Stimulated activated CD4-positive, alpha-beta T cell treated with anti-CD3 and anti-CD28 coated beads, Interleukin-4, amount 100 ng/mL, for 24 hours (primary cell): ENCODE measurements at places on chromosomes 3 and 15.

- DNase-seq: no peak
Observed at GRCh38 chr3:51966016-51966415, 1.2 kb downstream of the PCBP4 start.

DNA sequence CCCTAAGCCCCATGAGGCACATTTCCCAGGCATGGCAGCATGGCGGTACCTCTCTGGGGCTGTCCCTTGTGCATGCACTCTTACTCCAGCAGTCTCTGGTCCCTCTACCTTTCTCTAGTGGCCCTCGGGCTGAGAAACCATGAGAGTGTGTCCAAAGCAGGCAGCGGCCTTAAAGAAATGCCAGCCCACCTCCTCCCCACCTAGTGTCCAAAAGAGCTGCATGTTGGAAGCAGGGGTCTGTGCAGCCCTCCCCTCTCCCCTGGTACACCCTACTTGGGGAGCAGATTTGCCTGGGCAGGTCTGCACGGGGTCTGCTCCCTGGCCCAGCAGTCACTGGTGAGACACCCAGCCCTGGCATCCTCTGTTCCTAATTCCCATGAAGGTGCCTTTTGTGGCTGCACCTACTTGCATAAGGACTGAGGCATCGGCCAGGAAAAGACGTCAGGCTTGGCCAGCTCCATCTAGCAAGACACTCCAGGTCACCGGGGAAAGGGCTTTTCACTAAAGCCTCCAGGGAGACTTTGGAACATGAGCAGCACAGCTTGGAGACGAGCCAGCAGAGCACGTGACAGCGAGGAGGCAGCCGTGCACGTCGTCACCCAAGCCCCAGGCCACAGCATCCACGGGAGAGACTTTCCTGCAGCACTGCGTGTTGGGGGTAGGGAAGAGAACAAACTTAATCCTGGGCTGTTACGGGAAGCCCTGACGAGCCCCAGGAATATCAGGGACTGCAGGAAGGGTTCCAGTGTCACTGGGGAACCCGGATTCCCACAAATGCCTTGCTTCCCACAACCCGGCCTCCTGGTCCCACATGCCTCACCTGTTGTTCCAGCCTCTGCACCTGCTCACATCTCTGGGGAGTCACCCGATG lies 38.8 kb downstream of the TM2D3 start:
- DNase-seq: no peak

DNA sequence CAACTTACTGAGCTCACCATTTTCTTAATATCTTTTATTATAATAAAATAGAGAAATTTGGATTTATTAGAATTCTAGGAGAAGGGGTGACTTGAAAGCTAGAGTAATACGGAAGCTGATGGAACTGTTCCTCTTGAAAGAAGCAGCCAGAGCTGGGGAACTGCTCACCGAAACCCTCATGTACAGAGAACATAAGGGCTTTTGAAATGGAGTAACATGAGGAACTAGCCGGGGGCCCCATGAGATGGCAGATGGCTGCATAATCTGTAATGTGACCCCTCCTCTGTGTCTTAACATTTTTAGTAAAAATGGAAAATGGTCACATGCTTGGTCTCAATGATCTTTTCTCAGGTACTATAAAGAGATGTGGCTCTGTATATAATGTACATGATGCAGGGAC lies 15.7 kb upstream of the DYNC1LI1 start:
- no peak for DNase-seq

DNA sequence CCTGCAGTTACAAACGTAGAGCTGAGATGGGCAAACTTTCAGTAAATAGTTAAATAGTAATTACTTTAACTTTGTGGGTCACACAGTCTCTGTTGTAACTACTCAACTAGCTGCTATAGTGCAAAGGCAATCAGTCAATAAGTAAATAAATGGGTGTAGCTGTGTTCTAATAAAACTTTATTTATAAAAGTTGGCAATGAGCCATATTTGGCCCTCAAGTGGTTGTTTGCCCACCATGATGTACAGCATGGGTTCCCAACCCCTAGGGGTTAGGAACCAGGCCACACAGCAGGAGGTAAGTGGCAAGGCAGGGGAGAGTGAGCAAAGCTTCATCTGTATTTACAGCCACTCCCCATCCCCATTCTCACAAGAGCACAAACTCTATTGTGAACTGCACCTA lies 44.9 kb upstream of the CHRM5 start:
- no peak for DNase-seq
